Natural killer cell (primary cell): ENCODE measurements at places on chromosomes 11 and 22. TPM values are rescaled to one million over a fixed set of nuclear protein-coding genes. Genes with fewer than 3 reads are reported as not detected.

DNA sequence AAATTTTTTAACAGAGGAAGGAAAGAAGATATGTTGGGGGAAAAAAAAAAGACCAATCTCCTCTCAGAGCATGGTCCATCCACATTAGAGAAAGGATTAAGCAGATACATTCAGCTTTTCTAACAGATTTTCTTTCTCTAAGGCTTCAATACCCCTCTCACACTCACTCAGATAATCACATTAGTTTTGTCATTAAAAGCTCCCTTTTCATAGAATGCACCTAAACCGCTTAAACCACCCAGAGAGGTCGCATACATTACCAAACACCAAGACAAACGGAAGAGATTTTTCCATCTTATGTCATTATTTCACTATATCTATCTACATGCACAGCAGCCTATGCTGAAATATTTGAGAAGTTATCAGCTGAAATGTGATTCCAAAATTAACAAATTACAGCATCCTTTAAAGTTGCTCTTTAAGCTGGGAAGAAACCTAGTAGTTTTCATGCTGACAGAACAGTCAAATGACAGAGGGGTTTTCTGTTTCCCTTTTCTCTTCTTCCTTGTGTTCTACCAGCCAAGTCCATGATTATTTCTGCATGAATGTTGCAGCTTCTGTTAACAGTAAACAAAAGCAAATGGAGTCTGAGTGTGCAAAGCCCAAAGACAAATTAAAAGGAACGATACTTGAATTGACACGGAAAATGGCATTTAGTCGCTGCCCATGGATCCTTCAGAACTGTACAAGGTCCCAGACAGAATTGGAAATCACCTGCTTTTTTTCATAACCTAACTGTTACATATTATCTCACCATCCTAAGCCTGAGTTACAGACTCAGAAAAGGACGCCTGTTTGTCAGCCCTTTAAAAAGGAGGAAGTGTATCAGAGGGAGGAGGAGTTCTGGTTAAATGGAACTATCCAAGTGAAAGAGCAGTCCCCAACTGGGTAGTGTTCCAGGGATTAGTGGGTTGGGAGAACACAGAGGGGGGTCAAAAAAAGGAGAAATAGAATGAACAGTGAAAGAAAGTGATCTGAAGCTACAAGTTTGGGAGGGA lies 54.6 kb downstream of the PRCP start:
- peaks cover 27% of the 10 kb centered on the region for H3K36me3 ChIP-seq
- no peaks in the 10 kb centered on the region for H3K27me3 ChIP-seq
- H3K4me1 ChIP-seq: no peaks in the 10 kb centered on the region
- H3K4me3 ChIP-seq: no peak overlapping the region
- no peak for DNase-seq

DNA sequence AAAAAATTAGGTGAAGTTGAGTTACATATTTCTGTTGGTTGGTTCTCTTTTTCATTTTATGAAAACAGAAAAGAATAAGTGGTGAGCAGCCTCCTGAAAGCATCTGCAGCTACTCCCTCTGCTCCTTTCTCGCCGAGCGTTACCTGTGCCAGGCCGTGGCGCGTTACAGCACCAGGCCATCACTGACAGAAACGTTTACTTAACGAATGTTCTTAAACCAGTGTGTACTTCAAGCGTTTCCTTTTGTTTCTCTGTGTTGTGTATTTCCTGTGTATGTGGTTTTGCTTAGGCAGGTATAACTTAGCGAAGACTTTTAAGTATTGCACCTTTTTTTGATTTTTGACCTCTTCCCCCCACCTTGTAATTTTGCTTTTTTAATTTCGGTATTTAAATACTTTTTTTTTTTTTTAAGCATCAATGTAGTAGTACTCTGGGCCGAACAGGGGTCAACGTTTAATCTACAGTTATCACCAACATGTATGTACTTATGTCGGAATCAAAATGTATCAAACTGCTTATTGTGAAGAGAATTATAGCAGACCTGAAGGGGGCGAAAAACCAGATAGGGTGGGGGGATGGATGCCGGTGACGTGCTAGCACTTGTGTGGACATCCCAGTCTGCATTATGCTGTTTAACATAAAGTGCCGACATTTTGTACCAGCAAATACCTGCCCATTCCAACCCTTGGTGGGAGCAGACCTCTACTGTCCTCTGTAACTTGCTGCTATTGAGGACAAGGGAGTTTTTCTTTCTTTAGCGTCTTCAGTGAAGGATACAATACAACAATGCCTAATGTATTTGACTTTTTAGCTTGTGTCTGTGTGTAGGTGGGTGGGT lies 21.6 kb upstream of the ADSL start:
- peak overlapping the region; percentile 59 for H3K27ac ChIP-seq
- DNase-seq: peak; percentile 82
- no peaks in the 10 kb centered on the region for H3K27me3 ChIP-seq
- H3K4me1 ChIP-seq: peaks cover 24% of the 10 kb centered on the region
- no peak overlapping the region for H3K4me3 ChIP-seq

GRCh38 chr11:120336641-120337354 lies 585 bp downstream of the ARHGEF12 start:
- peaks cover 32% of the 10 kb centered on the region for H3K27me3 ChIP-seq
- DNase-seq: peak; percentile 45
- H3K27ac ChIP-seq: peak overlapping the region; percentile 38
- H3K36me3 ChIP-seq: no peaks in the 10 kb centered on the region

GRCh38 chr11:121246021-121246768 lies 46.4 kb upstream of the SC5D start:
- no peak for DNase-seq
- H3K27ac ChIP-seq: no peak overlapping the region
- no peak overlapping the region for H3K4me3 ChIP-seq
- no peaks in the 10 kb centered on the region for H3K27me3 ChIP-seq

- peaks cover 13% of the 10 kb centered on the region for H3K36me3 ChIP-seq
- no peak for DNase-seq
- no peak overlapping the region for H3K27ac ChIP-seq
- H3K4me3 ChIP-seq: no peak overlapping the region
- peaks cover 42% of the 10 kb centered on the region for H3K4me1 ChIP-seq
These were observed 12.9 kb downstream of the ADORA2A start for GRCh38 chr22:24440270-24440717.

GRCh38 chr11:69435161-69435986 lies 46.1 kb upstream of the LINC01488 start:
- no peaks in the 10 kb centered on the region for H3K36me3 ChIP-seq
- H3K27me3 ChIP-seq: no peaks in the 10 kb centered on the region
- H3K4me1 ChIP-seq: peaks cover 7% of the 10 kb centered on the region
- no peak overlapping the region for H3K4me3 ChIP-seq

DNA sequence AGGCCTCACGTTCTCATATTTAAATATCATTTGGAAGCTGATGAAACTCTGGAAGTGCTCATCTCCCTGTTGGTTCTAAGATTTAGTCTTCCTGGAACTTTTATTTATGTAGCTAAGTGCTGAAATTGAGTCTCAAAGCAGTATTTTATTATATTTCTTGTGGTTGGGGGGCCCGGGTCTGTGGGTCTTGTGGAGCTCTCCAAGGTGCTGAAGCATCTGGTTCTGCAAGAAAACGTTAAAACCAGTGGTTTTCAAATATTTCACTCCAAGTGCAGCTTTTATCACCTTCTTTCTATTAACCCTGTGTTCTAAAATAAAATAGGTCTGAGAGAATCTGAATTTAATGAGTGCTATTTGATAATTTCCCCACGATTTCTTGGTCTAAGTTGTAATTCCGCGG lies 1404.8 kb downstream of the TBC1D22A start:
- no peak for DNase-seq
- H3K4me3 ChIP-seq: no peak overlapping the region
- no peak overlapping the region for H3K27ac ChIP-seq
- no peaks in the 10 kb centered on the region for H3K27me3 ChIP-seq
- no peaks in the 10 kb centered on the region for H3K4me1 ChIP-seq

GRCh38 chr11:134576286-134576685 lies 164.2 kb upstream of the B3GAT1 start:
- peaks cover under 1% of the 10 kb centered on the region for H3K4me1 ChIP-seq
- H3K36me3 ChIP-seq: no peaks in the 10 kb centered on the region
- no peak overlapping the region for H3K4me3 ChIP-seq
- H3K27me3 ChIP-seq: no peaks in the 10 kb centered on the region
- DNase-seq: no peak

GRCh38 chr22:43151251-43152002 lies at the start of gene TSPO:
TSS of gene TSPO (plus strand) at chr22:43151559. CDS start at chr22:43159239, 7,680 bp downstream.
- peak within 1 kb of the TSS; percentile 68 for H3K27ac ChIP-seq
- peak within 1 kb of the TSS; percentile 76 for H3K4me3 ChIP-seq
- H3K27me3 ChIP-seq: no peaks in the 10 kb centered on the region

- H3K36me3 ChIP-seq: no peaks in the 10 kb centered on the region
- H3K4me3 ChIP-seq: no peak overlapping the region
- no peak for DNase-seq
- no peak overlapping the region for H3K27ac ChIP-seq
- H3K4me1 ChIP-seq: no peaks in the 10 kb centered on the region
- no peaks in the 10 kb centered on the region for H3K27me3 ChIP-seq
These were observed 105.7 kb downstream of the RASSF10 start for GRCh38 chr11:13114566-13115379.

- no peak for DNase-seq
- H3K27ac ChIP-seq: no peak overlapping the region
- no peak overlapping the region for H3K4me3 ChIP-seq
- H3K36me3 ChIP-seq: no peaks in the 10 kb centered on the region
- no peaks in the 10 kb centered on the region for H3K27me3 ChIP-seq
These were observed 176.9 kb downstream of the FAT3 start for GRCh38 chr11:92401520-92401919.

DNA sequence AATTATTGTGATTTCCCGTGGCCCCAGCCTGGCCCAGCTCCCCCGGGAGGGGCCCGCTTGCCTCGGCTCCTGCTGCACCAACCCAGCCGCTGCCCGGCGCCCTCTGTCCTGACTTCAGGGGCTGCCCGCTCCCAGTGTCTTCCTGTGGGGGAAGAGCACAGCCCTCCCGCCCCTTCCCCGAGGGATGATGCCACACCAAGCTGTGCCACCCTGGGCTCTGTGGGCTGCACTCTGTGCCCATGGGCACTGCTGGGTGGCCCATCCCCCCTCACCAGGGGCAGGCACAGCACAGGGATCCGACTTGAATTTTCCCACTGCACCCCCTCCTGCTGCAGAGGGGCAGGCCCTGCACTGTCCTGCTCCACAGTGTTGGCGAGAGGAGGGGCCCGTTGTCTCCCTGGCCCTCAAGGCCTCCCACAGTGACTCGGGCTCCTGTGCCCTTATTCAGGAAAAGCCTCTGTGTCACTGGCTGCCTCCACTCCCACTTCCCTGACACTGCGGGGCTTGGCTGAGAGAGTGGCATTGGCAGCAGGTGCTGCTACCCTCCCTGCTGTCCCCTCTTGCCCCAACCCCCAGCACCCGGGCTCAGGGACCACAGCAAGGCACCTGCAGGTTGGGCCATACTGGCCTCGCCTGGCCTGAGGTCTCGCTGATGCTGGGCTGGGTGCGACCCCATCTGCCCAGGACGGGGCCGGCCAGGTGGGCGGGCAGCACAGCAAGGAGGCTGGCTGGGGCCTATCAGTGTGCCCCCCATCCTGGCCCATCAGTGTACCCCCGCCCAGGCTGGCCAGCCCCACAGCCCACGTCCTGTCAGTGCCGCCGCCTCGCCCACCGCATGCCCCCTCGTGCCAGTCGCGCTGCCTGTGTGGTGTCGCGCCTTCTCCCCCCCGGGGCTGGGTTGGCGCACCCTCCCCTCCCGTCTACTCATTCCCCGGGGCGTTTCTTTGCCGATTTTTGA lies 3.3 kb upstream of the ANKRD13D start:
- H3K27me3 ChIP-seq: no peaks in the 10 kb centered on the region
- DNase-seq: peak; percentile 74
- peak overlapping the region; percentile 97 for H3K27ac ChIP-seq
- no peak overlapping the region for H3K4me3 ChIP-seq

- no peak overlapping the region for H3K4me3 ChIP-seq
- H3K36me3 ChIP-seq: no peaks in the 10 kb centered on the region
- DNase-seq: no peak
- no peaks in the 10 kb centered on the region for H3K27me3 ChIP-seq
- H3K4me1 ChIP-seq: peaks cover 18% of the 10 kb centered on the region
These were observed 1.3 kb downstream of the TMEM86A start for GRCh38 chr11:18699848-18700261.

DNA sequence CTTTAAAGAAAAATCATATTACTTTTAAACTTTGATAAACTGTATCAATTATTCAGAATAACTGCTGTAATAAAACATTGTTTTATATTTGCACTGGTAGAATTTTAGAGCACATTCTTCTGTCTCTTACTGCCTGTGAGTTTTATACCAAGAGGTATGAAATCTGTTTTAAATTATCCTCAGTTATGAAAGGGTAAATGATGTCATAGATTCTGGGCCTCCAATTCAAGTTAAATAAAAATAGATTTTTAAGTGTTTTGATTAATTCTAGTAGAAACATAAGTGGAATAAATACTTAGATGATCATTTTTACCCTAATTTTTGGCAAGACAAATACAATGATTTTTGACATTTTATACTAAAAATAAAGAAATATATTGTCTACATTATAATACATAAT lies 93.0 kb downstream of the GUCY1A2 start:
- H3K27ac ChIP-seq: no peak overlapping the region
- H3K36me3 ChIP-seq: no peaks in the 10 kb centered on the region
- no peaks in the 10 kb centered on the region for H3K4me1 ChIP-seq

GRCh38 chr11:5129457-5129877 lies 8.7 kb downstream of the OR52A5 start:
- no peak for DNase-seq
- H3K27ac ChIP-seq: no peak overlapping the region
- no peaks in the 10 kb centered on the region for H3K27me3 ChIP-seq
- H3K36me3 ChIP-seq: no peaks in the 10 kb centered on the region
- no peak overlapping the region for H3K4me3 ChIP-seq

DNA sequence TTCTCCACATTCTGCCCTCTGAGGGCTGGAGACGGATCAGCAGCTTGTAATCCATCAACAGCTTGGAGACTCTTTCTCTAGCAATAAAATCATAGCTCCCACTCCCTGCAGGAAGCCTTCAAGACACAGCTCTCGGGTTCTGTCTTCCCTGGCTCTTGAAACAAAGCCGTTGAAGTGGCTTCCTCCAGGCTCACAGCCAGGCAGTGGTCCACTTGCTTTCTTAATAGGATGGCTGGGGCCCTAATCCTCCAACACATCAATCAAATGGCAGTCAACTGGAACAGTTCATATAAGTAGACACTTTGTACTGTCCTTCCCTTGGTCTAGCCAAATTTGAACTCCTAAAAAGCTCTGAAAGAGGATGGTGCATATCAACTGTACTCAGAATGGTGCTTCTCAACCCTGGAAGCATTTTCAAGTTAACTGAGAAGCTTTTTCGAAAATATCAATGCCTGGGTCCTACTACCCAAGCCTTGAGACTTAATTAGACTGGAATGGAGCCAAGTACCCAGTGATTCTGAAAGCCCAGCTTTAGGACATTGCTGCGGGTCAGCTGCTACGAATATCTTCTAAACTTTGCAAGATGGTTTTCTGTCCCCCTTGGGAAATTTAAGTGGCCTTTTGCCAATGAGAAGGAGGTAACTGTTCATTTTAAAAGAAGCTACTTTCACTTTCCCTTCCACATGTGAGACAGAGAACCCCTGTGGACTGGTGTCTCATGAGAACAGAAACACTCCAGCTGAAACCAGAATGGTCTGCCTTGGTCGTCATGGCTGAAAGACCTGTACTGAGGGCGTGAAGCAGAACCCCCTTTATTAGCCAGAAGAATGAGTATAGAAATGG lies 74.7 kb downstream of the SC5D start:
- H3K27ac ChIP-seq: peak overlapping the region; percentile 21
- DNase-seq: peak; percentile 20
- H3K4me1 ChIP-seq: peaks cover 9% of the 10 kb centered on the region
- H3K36me3 ChIP-seq: no peaks in the 10 kb centered on the region

GRCh38 chr11:21602699-21603098 lies 590.2 kb upstream of the ANO5 start:
- H3K27me3 ChIP-seq: no peaks in the 10 kb centered on the region
- DNase-seq: no peak
- no peaks in the 10 kb centered on the region for H3K36me3 ChIP-seq

Gene OR52A1
- total RNA-seq: not detected

Gene PNPLA5
- total RNA-seq: not detected

Gene MADD
- total RNA-seq: 383 TPM

Gene CLMP
- 0.45 TPM for total RNA-seq

Gene ZBTB16
- total RNA-seq: 156 TPM

Gene SYT12
- total RNA-seq: not detected

Gene GSTT2
- total RNA-seq: not detected

Gene PTPN5
- total RNA-seq: not detected
